Spinal cord (tissue), 10 donors: ENCODE measurements at places on chromosomes 7 and 10. TPM values are rescaled to one million over a fixed set of nuclear protein-coding genes. Genes with fewer than 3 reads are reported as not detected.

RPS24 gene
- 1,301 TPM for total RNA-seq

GFRA1 gene
- 109 TPM for total RNA-seq

LHFPL3 gene
- 18.8 TPM for total RNA-seq

LIPK gene
- not detected for total RNA-seq

CYP2C8 gene
- 1.8 TPM for total RNA-seq

HOXA1 gene
- 1.2 TPM for total RNA-seq

CFAP46 gene
- 5.3 TPM for total RNA-seq

SMKR1 gene
- 2.4 TPM for total RNA-seq

KCNH2 gene
- 14.4 TPM for total RNA-seq

TLL2 gene
- total RNA-seq: 4.4 TPM

AKR1E2 gene
- total RNA-seq: 10.4 TPM

PLCE1 gene
- 24.6 TPM for total RNA-seq

RPEL1 gene
- 0.11 TPM for total RNA-seq

PTER gene
- 6.3 TPM for total RNA-seq

RNF32 gene
- 1.4 TPM for total RNA-seq

MSS51 gene
- 3.2 TPM for total RNA-seq

PGAM2 gene
- 10.7 TPM for total RNA-seq

NUTM2E gene
- 0.88 TPM for total RNA-seq

SNX10 gene
- 16.9 TPM for total RNA-seq

ADCY1 gene
- total RNA-seq: 21.8 TPM

ACSM6 gene
- not detected for total RNA-seq

HABP2 gene
- total RNA-seq: 0.11 TPM

SPDYE6 gene
- total RNA-seq: not detected

CRHR2 gene
- 0.89 TPM for total RNA-seq

TWIST1 gene
- 6.5 TPM for total RNA-seq

NEURL1 gene
- 10.9 TPM for total RNA-seq

FLNC gene
- 125 TPM for total RNA-seq

NKX6-2 gene
- total RNA-seq: 16.9 TPM

RBM20 gene
- 1.1 TPM for total RNA-seq

NODAL gene
- 2.2 TPM for total RNA-seq

ASIC3 gene
- 1.5 TPM for total RNA-seq

NUTM2B gene
- 1.4 TPM for total RNA-seq

VSTM4 gene
- 29.9 TPM for total RNA-seq

DMBT1 gene
- total RNA-seq: 0.10 TPM

MYL10 gene
- total RNA-seq: not detected

KLF14 gene
- 0.22 TPM for total RNA-seq

TET1 gene
- total RNA-seq: 26.5 TPM

CYP3A7 gene
- total RNA-seq: 1.3 TPM
